ENCODE measurements at places on chromosomes 6 and 20.

DNA sequence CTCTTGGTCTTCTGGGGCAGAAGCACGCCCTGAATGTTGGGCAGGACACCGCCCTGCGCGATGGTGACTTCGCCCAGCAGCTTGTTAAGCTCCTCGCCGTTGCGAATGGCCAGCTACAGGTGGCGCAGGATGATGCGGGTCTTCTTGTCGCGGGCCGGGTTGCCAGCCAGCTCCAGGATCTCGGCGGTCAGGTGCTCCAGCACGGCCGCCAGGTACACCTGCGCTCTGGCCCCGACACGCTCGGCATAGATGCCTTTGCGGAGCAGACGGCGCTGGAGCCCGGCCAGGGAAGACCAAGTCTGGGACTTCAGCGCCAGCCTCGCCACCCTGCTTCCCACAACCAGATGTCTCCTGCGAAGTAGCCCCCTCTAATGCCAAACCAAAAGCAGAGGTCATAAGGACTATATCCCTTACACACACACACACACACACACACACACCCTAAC, 8.0 kb upstream of the SLC17A3 start:
- DNase-seq = peak; percentile 11

- no peak for DNase-seq
These were observed 9.4 kb upstream of the ARFGEF2 start for GRCh38 chr20:48912065-48912464.

DNA sequence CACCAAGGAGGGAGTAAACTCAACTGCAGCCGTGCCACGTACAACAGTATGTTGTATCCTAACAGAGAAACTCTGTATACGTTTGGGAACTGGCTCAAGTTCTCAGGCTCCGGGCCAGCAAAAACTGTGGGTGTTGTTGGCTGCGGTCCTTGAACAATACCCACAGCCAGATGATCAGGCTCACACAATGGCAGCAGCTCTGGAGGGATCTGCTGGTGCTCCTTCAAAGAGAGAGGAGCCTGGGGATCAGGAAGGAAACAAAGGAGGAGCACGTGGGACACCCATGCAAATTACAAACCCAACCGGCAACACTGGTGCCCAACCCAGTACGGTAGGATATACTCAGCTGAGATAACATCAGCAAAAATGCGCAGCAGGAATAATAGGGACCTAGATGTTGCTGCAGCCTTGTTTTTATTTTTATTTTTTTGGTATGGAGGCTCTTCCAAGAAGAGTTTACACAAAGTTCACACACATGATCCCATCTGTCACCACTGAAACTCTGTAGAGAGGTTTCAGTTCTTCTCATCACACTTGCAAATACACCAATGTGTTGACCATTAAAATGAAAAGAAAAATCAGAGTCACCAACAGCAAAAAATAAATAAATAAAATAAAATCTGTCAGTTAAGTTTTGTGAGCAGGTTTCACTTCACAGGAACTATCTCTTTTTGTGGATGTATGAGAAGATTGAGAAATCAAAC, 41.2 kb upstream of the PDE10A start:
- no peak for DNase-seq

- peak; percentile 74 for DNase-seq
These were observed 96.1 kb downstream of the VEGFA start for GRCh38 chr6:43865932-43866645.

- DNase-seq = no peak
These were observed 157.0 kb downstream of the PLCB4 start for GRCh38 chr20:9225879-9226278.

GRCh38 chr6:110815015-110815410, 256 bp downstream of the CDK19 start:
- no peak for DNase-seq

DNA sequence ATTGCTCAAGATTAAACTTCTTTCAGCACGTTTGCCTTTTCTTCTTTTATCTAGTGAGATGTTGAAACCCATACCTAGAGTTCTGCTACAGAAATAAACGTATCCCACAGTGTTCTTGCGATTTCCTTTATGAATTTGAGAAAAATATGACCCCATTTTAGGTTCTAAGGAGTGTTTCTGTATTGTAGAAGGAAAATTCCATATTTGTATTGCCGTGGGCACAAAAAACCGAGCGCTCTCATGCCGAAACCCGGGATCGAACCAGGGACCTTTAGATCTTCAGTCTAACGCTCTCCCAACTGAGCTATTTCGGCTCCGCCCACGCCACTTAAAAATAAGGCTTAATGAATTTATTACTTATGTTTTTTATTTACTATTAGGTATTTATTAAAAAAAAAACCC, 23.7 kb downstream of the ZNF311 start:
- no peak for DNase-seq

DNA sequence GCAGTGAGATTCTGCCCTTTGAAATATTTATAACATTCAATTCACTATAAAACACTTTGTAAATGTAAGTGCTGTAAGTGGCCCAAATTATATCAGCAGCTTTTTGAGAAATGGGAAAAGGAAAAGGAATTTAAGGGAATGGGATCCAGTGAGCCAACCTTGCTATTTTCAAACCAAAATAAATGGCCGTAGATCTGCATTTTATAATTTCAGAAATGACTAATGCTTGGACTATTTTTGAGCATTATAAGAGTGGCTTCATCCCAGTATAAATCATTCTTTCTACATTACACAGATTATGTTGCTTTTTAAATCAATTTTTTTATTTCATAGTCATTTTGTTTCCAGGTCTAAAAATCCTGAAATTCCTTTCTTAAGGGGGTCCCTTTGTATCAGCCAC, 49.2 kb downstream of the ANKRD6 start:
- DNase-seq = no peak

DNA sequence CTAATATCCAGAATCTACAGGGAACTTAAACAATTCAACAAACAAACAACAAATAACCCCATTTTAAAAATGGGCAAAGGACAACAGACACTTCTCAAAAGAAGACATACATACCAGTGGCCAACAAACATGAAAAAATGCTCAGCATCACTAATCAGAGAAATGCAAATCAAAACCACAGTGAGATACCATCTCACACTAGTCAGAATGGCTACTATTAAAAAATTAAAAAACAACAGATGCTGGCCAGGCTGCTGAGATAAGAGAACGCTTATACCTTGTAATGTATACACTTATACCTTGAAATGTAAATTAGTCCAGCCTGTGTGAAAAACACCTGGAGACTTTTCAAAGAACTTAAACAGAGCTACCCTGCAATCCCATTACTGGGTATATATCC, 166.8 kb downstream of the IBTK start:
- DNase-seq = peak; percentile 14

GRCh38 chr6:22249711-22250350, 47.0 kb downstream of the PRL start:
- DNase-seq = no peak

- no peak for DNase-seq
These were observed 7.7 kb upstream of the ASXL1 start for GRCh38 chr20:32350421-32350820.

GRCh38 chr6:25038999-25039398, 103.2 kb upstream of the RIPOR2 start:
- no peak for DNase-seq

GRCh38 chr6:13859871-13860555, 45.7 kb upstream of the MCUR1 start:
- DNase-seq = no peak

GRCh38 chr6:13048113-13048512, 280.2 kb downstream of the TBC1D7 start:
- no peak for DNase-seq

- DNase-seq = peak; percentile 27
These were observed 87.3 kb downstream of the KCNB1 start for GRCh38 chr20:49395183-49395582.

GRCh38 chr6:75906871-75907270, 157.8 kb downstream of the MYO6 start:
- no peak for DNase-seq

DNA sequence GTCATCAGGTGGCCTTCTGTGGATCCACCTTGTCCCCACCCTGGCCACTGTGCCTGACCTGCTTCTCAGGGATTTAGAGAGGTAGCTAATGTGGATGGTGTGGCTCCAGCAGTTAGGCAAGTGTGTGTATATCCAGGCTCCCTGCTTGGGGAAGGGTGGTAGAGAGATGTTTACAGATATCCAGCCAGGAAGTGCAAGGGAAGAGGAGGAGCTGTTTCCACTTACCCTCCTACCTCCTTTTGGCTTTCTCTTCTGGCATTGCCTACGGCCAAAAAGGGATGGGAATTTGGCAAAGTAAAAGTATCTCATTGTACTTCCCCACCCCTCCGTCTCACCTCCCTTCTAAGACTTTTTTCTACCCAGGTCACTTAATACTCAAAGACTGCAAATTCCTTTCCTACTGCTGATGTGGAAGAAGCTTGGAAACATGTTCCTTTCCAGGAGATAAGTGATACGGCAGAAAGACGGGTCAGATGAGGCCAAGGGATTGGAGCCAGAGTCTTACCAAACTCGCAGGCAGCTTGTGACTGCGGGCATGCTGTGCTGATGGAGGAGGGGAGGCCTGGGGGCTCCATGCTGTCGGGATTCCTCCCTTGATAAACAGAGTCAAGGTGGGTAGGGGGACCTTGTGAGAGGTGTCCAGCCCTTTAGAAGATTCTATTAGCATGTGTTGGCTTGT, 253.4 kb downstream of the PRL start:
- DNase-seq = peak; percentile 73

- peak; percentile 99 for DNase-seq
These were observed 53.9 kb upstream of the HFE start for GRCh38 chr6:26033085-26033940.

GRCh38 chr6:27157459-27158315, 89.8 kb upstream of the PRSS16 start:
- peak; percentile 63 for DNase-seq

GRCh38 chr6:47524136-47524845, 46.7 kb downstream of the CD2AP start:
- DNase-seq = no peak

DNA sequence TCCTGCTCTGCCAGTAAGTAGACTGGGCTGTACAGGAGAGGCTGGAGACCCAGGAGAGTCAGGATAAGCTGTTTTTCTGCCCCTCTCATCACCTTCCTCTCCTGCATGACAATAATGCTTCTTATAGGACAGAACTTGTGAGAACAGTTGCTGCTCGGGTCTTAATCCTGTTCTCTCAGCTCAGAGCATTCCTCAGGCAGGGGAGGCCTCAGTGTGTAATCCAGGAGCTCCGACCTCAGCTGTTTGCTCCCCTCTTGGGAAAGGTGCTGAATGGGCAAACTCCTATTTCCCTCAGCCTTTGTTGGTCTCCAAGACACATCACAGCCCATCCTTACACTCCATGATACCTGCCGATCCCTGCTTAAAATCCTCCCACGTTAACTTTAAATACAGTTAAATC, 134.9 kb upstream of the LRFN2 start:
- DNase-seq = peak; percentile 71

DNA sequence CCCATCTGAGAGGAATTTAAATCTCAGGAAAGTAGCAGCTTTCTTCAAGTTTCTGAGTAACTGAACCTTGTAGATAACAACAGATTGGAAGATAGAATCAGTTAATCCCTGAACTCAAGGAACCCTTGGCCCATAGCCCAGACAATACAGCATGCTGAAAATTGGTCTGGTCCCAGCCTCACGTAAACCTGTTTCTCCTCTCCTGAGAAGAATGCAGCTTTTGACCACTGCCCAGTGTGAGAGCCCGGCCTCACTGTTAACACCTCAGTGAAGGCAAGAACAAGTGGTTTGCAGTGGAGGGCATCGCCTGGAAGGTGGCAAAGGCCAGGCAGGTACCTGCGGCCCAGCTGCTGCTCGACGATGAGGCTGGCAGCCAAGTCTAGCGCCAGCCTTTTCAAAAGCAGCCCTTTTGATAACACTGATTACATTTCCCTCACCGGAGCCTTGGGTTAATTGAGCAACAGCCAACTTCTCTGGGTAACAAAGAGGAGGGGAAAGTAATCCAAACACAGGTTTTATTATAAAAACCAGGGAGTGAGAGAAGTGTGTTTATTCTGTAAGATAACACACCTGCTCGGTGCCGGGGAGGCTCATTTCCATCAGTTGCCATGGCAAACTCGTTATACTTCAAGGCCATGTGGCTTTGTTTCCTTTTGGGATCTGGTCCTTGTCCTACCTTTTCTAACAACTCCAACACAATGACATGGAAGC, 54.0 kb downstream of the TRAF3IP2 start:
- peak; percentile 68 for DNase-seq

DNA sequence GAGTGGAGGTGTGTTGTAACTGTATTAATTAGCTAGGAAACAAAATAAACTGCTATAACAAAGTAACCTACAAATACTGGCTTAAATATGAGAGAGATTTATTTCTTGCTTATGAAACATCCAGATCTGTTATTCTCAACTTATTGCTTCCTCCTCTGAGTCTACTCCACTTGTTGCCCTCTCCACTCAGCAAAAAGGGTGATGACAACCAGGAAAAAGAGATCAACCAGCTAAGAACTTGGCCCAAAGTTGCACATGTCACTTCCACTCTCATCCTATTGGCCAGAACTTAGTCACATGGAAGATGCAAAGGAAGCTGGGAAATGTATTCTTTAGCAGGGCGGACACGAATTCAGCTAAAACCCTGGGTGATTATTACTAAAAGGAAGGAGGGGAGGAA, 5.2 kb upstream of the TP53RK start:
- peak; percentile 64 for DNase-seq

DNA sequence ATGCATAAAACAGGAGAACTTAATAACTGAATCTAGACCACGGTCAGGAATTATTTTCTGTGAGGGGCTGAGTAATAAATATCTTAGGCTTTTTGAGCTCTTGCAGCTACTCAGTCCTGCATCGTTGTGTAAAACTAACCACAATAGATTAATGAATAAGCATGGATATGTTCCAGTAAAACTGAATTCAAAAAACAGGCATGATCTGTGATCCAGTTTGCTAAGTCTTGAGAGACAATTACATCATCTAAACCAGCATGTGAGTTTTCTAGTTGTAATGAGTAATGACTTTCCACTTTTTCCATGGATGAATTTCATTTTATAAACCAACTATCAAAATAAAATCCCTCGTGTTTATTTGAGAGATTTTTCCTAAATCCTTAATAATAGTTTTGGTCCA, 336.8 kb downstream of the RFPL4B start:
- DNase-seq = peak; percentile 98

DNA sequence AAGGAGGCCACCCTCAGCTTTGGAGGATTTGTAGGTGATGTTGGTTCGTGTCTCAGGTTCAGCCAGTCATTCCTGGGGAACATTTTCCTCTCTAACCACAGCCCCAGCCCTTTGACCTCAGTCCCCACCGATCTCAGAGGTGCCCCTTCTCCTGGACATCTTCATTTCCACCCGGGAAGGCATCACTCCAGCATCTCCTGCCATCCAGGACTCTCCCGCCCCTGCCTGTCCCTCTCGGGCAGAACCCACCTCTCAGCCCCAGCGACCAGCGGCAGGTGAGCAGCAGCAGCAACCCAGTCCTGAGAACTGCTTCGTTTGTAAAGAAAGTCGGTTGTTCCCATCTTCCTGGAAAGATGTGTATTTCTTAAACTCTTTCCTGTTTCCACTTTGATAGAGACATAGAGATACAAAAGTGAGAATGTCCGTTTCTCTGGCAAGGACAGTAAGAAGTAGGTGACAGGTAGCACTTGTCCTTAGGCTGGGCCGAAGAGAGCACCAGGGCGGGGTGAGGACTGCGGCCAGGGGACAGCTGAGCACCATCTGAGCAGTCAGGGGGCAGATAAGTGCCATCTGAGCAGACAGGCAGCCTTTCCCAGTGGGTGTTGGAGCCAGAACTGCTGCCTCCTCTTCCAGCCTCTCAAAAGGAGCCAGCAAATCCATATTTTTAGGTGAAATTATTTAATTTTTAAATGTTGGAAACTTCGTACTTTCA, 142.2 kb downstream of the CDH4 start:
- DNase-seq = no peak
